Head of caudate nucleus (tissue), 42 donors: ENCODE measurements at places on chromosomes 12 and 14.

GRCh38 chr12:77392467-77393088 lies 327.2 kb upstream of the E2F7 start:
- DNase-seq, result no peak

- no peak for DNase-seq
Observed at GRCh38 chr12:98374007-98374406, 141.4 kb upstream of the TMPO start.

GRCh38 chr12:57130941-57131340 lies 2.7 kb downstream of the LRP1 start:
- DNase-seq, result no peak

GRCh38 chr14:38960946-38961531 lies 142.0 kb downstream of the SEC23A start:
- DNase-seq, result no peak

- DNase-seq, result peak; percentile 50
Observed at GRCh38 chr14:105086833-105087307, 21.6 kb upstream of the GPR132 start.

DNA sequence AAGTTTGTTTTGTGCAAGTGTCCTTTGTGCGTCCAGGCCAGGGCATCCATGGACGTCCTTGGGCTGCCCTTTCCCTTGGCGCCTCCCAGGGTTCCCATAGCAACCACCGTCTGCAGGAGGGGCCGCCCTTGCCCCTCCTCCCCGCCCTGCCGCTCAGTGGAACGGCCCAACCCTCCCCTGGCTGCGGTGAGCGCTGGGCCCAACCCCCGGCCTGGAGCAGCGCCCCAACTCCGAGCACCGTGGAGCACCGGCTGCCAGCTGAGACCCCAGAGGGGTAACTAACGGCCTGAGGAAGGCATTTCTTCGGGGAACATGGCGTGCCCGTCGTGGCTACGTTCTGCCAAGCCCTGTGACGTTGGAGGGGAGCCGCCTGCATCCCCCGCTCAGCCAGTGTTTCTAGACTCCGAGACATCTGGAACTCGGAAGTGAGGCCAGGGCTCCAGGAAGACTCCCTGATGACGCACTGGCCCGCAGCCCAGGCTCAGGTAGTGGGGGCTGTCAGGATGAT lies 5.3 kb upstream of the ACACB start:
- peak; percentile 90 for DNase-seq

GRCh38 chr14:91227183-91227628 lies 17.3 kb downstream of the GPR68 start:
- no peak for DNase-seq

GRCh38 chr12:107415071-107415470 lies 270.5 kb upstream of the PWP1 start:
- DNase-seq, result no peak

DNA sequence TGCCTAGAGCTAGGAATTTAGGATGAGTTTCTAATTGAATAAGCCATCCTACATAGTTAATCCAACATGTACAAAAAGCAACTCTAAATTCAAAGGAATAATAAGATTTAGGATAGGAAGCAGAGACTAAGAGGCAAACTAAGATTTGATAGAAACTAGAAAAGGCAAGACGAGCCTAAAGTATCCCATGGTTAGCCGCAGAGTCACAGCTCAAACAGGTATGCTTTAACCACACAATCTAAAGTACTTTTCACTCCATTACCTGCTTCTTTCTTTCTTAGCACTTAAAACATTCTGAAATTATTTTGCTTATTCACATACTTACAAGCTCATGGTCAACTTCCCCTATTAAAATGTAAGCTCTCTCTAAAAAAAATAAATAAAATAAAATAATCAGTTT lies 51.8 kb downstream of the OTOGL start:
- DNase-seq, result no peak

DNA sequence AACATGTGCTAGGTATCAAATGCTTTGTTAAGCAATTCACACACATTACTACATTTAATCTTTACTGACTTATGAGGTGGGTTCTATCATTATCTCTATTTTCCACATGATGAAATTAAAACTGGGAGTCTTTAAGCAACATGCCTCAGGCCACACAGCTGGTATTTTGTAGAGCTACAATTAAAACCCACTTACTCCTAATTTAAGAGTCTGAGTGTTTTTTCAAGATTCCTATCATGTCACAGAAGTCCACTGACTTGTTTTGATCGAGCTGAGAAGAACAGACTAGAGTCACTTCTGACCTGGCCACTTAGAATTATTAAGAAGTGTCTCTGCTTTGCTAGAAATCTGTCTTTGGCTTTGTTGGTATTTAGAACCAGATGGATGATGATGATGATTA lies 670.7 kb downstream of the NRXN3 start:
- no peak for DNase-seq

- no peak for DNase-seq
Observed at GRCh38 chr12:59578254-59578653, 17.6 kb upstream of the SLC16A7 start.

DNA sequence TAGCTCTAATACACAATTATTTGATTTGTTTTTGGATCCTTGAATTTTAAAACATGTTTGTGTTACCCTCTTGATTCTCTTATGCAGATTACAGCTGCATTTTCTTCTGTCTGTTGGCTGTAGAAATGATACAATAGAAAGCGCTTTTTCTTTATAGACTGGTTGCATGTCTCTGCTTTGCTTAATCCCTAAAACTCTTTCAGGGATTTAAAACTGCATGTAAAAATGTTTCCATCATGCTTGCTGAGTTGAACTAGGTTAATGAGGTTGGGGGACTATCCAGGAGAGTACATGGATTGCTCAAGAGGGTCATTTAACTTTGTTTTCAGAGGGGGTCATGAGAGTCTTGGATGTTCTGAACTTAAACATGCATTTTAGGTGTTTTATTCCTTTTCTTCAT lies 166.4 kb upstream of the IFNG-AS1 start:
- DNase-seq, result no peak

DNA sequence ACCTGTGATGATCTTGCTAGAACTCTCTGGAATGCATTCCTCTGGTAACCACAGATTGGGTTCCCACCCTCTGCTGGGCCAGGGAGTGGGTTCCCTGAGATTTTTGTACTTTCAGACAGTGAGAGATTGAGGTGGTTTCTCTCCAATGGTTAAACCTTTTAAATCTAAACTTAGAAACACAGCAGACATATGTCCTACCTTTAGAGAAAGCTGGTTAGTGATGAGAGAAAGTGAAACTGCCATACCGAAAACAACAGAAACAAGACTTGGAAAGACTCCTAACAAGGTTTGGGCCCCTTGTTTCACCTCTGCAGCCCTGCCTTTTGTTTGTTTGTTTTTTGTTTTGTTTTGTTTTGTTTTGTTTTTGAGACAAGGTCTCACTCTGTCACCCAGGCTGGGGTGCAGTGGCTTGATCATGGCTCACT lies 9.7 kb upstream of the SGPP1 start:
- no peak for DNase-seq

DNA sequence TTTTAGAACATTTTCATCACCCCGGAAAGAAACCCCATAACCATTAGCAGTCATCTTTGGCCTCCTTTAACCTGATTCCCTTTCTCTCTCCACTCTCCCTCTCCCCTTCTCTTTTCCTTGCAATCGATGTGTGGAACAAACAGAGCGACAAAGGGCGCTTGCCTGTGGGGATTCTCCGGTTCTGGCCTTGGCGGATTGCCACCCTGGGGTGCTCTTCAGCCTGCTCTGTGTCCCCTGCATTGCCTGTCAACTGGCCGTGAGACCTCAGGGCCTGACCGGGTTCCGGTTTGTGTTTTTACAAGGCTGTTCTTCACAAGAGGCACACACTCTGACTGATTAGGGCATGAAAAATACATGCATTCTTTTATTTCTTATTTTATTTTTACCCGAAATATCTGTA lies 27.8 kb downstream of the LRTM2 start:
- DNase-seq, result no peak

GRCh38 chr12:12807970-12808702 lies 5.0 kb upstream of the DDX47 start:
- no peak for DNase-seq

GRCh38 chr12:131923260-131923659 lies 5.8 kb upstream of the PUS1 start:
- DNase-seq, result no peak

DNA sequence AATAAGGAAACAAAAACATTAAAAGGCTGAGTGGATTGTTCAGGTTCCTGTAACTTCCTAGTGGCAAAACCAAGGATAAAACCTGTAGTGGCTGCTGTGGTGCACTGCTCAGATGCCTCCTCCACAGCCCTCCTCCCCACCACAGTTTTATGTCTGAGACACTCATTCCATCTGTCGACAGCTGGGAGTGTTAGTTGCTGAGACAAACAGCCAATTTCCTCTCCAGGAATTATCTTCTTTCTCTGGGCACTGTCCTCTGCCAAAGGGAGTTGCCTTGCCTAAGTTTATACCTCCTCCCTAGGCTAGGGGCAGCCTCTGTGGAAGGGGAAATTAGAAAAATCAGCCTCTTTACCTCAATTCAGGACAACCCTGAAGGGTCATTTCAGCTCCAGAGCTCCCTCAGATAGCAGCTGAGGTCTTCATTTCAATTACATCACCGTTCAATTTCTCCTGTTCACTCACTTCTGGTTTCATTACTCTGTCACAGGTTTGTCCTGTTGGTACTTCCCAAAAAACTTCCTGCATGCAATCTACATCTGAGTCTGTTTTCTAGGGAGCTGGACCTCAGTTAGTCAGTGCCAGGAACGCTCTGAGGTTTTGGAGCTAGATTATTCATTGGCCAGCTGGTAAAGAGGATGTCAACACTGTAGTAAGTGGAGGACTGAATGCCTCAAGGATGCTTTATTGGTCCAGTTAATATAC lies 74.9 kb upstream of the ATP2B1 start:
- peak; percentile 14 for DNase-seq

DNA sequence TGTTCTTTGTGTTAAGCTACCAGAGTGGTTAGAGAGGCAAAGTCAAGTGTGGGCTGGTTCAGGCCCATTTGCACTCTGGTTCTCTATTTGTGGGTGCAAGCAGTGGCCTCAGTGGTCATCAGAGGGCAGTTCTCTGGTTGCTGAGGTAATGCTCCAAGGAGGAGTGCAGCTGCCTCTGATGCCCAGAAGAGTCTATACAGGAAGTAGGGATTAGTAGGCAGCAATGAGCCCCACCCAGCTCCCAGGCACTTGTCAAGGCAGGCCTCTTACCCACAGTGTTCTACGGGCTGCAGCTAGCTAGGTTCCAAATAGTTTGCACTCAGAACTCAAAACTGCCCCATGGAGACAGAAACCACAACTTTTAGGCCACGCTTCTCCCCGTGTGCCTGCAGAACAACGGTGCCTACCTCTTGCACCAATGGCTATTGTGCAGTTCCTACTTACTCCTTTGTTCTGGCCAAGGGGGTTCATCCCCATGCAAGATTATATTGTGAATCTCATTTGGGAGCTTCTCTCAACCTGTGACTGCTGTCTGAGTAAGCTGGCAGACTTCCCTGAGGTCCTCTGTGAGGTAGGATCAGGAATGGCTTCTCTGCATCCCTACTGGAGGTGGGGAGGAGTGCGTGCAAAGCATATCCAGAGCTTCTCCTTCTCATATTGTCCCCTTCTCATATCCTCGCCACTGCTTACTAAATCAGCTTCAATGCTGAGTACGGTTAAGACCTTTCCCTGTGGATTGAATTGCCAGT lies 410.3 kb upstream of the LMO3 start:
- no peak for DNase-seq

DNA sequence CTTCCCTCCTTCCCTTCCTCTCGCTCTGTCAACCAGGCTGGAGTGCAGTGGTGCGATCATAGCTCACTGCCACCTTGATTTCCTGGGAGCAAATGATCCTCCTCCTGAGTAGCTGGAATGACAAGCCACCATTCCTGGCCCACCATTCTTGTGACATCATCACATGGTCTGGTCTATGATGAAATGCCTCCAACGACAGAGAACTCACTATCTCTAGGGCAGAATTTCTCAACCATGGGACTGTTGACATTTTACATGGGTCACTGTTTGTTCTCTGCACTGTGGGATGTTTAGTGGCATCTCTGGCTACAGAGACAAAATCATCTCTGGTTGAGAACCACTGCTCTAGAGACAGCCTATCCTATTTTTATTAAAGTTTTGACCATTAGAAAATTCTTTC lies 9.7 kb downstream of the VRK1 start:
- no peak for DNase-seq

DNA sequence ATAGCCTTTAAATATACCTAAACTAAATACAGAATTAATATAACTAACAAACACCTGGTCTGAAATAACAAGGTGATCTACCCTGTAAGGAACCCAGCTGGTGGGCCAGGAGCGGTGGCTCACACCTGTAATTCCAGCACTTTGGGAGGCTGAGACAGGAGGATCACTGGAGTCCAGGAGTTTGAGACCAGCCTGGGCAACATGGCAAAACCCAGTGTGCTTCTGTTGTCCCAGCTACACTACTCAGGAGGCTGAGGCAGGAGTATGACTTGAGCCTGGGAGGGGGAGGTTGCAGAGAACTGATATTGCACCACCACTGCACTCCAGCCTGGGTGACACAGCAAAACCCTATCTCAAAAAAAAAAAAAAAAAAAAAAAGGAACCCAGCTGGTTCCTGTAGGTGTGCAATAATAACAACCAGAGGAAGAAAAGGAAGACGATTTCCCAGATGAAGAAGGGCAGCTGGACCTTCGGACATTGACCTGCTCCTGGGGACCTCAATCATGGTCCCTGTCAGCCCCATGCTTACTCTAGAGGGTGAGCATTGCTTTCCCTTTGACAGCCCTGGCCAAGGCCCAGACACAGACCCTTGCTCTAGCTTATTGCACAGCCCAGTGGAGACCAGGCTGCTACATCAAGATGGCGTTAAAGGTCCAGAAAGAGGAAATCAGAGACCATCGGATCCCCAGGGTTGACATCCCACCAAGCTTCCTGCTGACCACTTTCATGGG lies 5.4 kb downstream of the FOS start:
- no peak for DNase-seq

DNA sequence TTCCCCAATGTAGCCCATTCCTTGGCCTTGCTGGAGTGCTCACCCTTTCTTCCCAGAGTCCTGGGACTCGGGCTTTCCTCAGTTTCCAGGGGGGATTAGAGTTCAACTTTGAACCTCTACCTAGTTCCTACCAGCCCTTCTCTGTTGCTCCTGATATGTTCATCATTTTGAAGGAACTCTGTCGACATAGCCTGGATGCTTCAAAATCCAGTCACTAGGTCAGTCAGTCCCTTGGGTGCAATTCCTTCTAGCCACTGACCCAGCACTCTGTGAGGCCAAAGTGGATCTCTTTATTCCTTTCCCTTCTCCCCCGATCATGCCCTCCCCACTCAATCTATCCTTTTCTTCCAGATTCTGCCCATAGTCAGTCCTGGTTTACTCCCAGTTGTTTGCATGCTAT lies 72.3 kb upstream of the TMCC3 start:
- DNase-seq, result no peak

DNA sequence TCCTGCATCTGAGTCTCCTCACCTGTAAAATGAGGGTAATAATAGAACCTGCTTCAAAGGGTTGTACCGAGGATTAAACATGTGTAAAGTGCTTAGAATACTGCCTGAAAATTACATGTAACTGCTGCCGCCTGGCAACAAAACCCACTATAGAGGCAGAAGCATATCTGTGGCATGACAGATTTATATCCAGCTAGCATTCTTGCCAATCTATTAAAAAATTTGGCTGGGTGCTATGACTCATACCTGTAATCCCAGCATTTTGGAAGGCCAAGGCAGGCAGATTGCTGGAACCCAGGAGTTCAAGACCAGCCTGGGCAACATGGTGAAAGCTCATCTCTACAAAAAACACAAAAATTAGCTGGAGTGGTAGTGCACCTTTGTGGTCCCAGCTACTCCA lies 16.4 kb upstream of the KSR2 start:
- DNase-seq, result no peak

GRCh38 chr12:64780132-64780530 lies 20.9 kb upstream of the GNS start:
- no peak for DNase-seq
